ENCODE measurements at places on chromosomes 2 and 18.

- no peak for DNase-seq
Measured at GRCh38 chr18:77737405-77737804, 487.8 kb downstream of the GALR1 start.

DNA sequence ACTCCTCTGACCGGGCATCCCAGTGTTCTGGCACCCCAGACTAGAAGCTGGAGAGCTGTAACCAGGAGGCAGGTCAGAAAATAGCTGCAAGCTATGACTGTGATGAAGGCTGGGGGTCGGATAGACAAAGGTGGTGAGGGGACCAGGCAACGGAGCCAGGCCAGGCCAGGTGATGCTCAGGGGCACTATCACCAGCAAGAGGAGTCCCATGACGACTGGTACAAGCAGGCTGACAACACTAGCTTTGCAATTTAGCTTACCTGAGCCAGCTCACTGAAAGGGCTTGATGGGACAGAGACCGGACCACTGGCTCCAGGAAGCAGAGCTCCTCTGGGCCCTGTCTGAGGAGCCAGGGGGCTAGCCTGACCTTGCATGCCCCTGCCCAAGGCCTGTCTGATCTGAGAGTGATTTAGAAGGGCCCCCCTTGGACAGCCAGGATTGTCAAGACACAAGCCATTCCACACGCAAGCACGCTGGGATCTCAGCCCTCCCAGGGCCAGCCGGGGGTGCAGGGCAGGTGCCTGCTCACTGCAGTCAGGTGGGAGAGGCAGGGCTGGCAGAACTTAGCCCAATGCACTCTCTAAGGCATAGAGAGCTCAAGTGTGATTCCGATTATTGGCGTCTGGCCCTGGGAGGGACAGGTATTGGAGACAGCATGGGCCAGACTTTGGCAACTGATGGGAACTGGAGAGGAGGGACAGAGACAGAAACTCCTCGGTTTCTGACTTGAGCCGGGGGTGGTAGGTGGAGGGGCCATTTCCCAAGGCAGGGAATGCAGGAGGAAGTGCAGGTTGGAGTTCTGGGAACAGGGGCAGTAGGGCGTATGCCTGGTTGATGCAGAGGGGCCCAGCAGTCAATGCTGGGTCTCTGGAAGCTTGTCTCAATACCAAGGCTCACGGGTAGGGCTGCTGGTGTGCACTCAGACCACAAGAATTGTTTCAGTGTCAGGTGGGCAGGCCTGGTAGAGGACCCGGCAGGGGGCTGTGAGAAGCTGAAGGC is 47.7 kb downstream of the MYO7B start:
- peak; percentile 50 for DNase-seq

GRCh38 chr2:220491670-220492069 is 864.2 kb downstream of the SLC4A3 start:
- DNase-seq, result no peak

GRCh38 chr18:76491473-76491775 is 3.6 kb downstream of the ZNF516 start:
- DNase-seq, result peak; percentile 80

GRCh38 chr2:167430447-167430846 is 542.2 kb downstream of the XIRP2 start:
- DNase-seq, result no peak

GRCh38 chr2:179622635-179623300 is 238.6 kb downstream of the ZNF385B start:
- DNase-seq, result no peak

DNA sequence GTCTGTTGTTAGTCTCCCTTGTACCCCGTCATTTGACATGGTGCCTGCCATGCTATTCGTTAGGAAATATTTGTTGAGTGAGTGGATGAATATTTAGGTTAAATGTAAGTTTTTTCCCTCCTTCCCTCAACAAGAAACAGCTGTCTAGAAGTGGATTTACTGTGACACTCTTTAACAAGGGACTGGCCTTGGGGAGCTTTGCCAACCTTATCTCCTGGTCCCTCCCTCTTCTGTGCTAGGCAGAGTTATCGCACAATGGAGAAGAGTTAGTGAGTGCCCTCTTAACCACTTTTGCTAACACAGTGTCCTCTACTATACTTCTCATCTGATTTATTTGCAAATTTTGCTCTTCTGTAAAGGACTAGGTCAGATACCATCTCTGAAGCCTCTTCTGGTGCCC is 61.2 kb downstream of the DIS3L2 start:
- no peak for DNase-seq

GRCh38 chr2:100641125-100641435 is 78.3 kb downstream of the PDCL3 start:
- no peak for DNase-seq

DNA sequence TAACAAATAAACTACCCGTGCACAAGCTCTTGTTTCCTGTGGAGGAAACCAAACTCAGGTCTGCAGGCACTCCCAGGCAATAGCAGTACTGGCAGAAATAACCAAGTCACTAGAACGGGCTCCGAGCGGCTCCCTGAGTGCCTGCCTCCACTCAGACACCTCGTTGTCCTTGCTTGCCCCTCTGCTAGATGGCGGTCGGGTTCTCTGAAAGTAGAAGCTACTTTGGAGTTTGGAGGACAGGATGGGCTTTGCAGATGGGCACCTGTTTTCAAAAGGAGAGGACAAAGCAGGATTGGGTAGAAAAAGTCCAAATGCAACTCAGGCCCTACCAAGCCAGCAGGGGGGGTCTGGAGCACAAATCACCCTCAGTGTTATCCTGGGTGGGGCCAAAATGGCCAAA is 136.4 kb downstream of the LRRC30 start:
- no peak for DNase-seq

DNA sequence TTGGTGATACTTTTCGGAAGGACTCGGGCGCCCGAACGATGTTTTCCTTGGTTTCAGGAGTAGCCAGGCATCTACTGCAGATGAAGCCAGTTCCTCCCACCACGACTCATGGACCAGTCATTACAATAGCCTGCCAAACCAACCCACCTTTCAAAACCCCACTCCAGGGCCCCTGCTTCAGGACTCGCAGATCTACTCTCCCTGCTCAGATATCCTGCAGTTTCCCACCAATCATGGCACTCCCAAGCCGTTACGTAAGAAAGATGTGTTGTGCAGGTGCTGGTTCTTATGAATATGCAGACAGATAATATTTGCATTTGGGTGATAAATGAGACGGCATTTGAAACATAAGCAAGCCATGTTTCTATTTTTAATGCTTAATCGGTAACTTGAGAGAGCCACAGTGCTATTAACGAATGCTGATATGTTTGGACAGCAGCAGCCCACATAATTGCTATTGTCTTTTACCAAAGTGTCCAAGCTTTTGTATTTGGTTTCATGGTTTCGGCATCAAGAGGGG is 3.5 kb upstream of the CYS1 start:
- no peak for DNase-seq

- DNase-seq, result peak; percentile 69
Measured at GRCh38 chr18:58321986-58322385, 278.0 kb downstream of the NEDD4L start.

DNA sequence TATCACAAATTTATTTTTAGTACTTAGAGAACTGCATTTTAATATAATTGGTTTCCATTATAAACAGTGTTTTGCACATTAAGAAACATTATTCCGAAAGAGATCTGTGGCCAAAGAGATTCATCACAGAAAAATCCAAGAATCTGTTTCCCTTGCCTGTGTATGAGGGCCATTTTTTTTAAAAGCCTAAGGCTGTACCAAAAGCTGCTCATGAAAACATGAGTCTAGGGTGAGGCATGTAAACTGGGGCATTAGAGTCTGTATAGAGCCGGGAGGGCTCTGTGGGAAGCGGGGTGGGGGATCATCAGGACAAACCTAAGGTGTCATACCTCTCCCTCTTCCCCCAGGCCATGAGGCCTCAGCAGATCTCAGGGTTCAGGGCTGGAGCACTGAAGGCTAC is 223.8 kb downstream of the FBXO15 start:
- DNase-seq, result no peak

- no peak for DNase-seq
Measured at GRCh38 chr2:205077159-205077558, 531.9 kb downstream of the PARD3B start.

- DNase-seq, result no peak
Measured at GRCh38 chr2:104840156-104840555, 13.8 kb upstream of the POU3F3 start.

GRCh38 chr2:149021761-149022160 is 16.7 kb upstream of the LYPD6B start:
- DNase-seq, result no peak

GRCh38 chr18:50240080-50240563 is 26.2 kb downstream of the CFAP53 start:
- no peak for DNase-seq

- DNase-seq, result no peak
Measured at GRCh38 chr2:17969661-17970060, 91.2 kb downstream of the KCNS3 start.

GRCh38 chr2:240462073-240462706 is 26.7 kb downstream of the GPC1 start:
- no peak for DNase-seq

- no peak for DNase-seq
Measured at GRCh38 chr2:4336864-4337263, 633.5 kb downstream of the DCDC2C start.

DNA sequence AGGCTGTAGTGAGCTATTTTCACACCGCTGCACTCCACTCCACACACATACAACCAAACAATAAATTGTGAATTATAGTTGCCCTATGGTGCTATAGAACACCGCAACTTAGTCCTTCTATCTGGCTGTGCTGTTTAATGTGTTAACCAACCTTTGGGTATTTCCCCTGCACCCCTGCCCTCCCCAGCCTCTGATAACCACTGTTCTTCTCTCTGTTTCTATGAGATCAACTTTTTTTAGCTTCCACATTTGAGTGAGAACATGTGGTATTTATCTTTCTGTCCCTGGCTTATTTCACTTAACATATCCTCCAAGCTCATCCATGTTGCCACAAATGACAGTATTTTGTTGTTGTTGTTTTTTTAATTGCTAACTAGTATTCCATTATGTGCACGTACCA is 32.5 kb downstream of the TET3 start:
- no peak for DNase-seq

DNA sequence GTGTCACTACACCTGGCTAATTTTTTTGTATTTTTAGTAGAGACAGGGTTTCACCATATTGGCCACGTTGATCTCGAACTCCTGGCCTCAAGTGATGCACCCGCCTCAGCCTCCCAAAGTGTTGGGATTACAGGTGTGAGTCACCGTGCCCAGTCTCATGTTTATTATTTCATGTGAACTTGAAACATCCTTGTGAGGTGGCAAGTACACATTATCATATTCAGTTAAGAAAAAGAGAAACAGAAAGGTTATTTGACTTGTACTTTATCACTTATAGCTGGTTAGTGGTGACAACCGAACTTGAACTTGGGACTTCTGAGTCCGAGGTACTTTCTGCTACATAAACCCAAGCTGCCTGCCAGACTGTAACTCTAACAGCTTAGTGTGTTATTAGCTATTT is 24.4 kb downstream of the ABHD3 start:
- DNase-seq, result no peak

- DNase-seq, result no peak
Measured at GRCh38 chr18:72849671-72850070, 18.1 kb downstream of the NETO1 start.

DNA sequence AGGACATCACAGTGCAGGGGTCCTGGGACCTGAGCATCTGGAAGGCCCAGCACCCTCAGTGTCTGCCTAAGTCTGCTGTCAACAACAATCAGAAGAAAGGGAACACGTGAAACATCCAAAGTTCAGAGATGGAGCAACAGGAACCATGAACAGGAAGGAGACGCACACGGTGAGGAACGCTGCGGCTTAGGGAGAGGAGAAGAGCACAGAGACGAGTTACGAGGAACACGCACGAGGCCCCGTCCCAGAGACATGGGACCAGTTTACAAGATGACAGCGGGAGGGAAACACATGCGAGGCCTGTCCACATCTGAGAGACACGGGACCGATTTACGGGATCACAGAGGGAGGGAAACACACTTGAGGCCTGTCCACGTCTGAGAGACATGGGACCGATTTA is 2.9 kb upstream of the KCNG2 start:
- peak; percentile 66 for DNase-seq

- DNase-seq, result no peak
Measured at GRCh38 chr18:58205443-58206160, 161.6 kb downstream of the NEDD4L start.

GRCh38 chr2:11872948-11873269 is 126.5 kb downstream of the LPIN1 start:
- no peak for DNase-seq

DNA sequence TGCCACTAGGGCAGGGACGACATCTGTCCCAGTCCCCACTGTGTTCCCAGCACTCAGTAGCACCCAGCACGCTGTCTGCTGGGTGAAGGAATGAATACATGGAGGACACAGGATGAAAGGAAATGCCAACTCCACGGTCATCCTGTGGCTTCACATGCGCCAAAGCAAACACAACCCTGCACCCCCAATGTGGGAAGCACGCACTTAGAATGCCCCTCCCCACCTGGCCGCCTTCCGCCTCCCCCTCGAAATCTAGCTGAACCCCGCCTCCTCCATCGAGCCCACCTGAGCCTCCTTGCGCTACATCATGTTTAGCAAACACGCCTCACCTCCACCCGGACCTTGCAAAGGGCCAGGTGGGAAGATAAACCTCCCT is 33.9 kb downstream of the ADCY3 start:
- DNase-seq, result peak; percentile 73

- DNase-seq, result no peak
Measured at GRCh38 chr2:67234440-67234839, 162.7 kb upstream of the ETAA1 start.

- peak; percentile 95 for DNase-seq
Measured at GRCh38 chr2:231680992-231681852, 27.1 kb upstream of the PTMA start.

GRCh38 chr2:167293943-167294775 is 405.9 kb downstream of the XIRP2 start:
- DNase-seq, result peak; percentile 76

GRCh38 chr2:104923665-104924064 is 69.8 kb downstream of the POU3F3 start:
- DNase-seq, result no peak

GRCh38 chr2:23199115-23199918 is 185.7 kb upstream of the KLHL29 start:
- no peak for DNase-seq

DNA sequence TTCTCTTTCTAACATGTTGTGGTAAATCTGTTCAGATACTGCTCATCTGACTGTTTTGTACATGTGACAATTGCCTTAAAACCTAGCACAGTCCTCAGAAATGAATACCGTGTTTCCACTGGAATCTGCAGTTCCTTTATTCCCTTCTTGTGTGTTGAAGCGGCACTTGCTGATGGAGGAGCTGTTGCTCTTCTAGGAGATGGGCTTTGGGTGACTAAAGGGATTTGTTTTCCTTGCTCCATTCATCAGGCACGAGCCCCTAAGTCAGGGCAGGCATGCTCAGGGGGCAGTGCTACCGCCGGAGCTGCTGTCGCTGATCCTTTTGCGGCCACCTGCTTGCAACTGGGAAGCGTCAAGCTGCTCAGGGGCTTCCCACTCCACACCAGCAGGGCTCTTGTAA is 32.5 kb upstream of the CEP68 start:
- no peak for DNase-seq

DNA sequence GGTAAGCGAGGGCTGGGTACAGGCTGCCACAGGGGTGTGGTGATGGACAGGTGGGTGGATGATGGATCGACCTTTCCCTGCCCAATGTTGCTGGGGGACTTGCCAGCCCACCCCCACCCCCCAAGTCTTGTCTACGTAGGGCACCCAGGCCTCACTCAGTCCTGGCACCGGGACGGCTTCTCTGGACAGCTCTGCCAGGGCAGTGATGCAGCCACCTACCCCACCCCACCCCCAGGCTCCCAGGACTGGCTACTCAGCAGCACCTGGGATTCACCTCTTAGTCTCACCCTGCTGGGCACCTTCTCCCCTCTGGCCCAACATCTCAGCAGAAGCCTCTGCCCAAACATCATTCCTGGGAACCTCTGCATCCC is 55.7 kb downstream of the ANKMY1 start:
- peak; percentile 44 for DNase-seq

All from aorta (tissue), 5 donors.